ENCODE measurements at places on chromosomes 3 and 15.

GRCh38 chr15:91306144-91306543 is 206.1 kb downstream of the SV2B start:
- DNase-seq, result no peak

- DNase-seq, result no peak
Measured at GRCh38 chr3:107627962-107628542, 105.3 kb downstream of the BBX start.

GRCh38 chr15:25613134-25613533 is 174.3 kb upstream of the UBE3A start:
- no peak for DNase-seq

DNA sequence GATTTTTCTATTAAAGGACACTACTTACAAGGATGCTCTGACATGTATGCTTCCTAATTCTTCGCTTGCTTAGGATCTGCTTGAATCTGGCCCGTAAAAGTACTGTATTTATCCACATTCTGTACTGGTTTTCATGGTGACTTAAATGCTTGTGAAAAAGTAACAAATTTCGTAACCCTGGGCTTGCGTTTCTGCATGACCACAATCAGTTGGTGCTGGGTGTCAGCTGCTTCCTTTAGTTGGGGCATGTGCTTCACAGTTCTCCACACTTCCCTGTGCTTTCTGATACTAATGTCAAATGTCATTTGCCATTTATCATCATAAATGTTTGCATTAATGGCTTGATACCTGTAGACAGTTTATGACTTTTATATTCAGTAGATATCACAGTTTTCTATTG is 218.4 kb upstream of the MLF1 start:
- peak; percentile 7 for DNase-seq

DNA sequence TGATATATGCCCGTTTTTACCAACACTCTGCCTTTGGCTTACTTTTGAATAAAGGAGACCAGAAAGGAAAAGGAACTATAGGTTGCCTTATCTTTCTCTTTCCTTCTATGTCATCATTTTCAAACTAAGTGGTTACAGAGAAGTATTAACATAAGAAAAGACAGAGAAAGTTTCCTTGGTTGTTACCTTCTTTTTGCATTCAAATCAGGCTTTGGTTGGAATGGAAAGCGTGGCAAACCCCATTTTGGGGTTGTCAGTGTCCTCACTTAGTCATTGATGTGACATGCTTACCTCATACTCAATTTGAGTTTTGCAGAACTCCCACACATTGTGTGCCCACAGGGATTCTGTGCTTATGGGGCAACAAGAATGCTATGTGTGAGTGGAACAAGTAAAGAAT is 3.7 kb upstream of the THRB start:
- no peak for DNase-seq

DNA sequence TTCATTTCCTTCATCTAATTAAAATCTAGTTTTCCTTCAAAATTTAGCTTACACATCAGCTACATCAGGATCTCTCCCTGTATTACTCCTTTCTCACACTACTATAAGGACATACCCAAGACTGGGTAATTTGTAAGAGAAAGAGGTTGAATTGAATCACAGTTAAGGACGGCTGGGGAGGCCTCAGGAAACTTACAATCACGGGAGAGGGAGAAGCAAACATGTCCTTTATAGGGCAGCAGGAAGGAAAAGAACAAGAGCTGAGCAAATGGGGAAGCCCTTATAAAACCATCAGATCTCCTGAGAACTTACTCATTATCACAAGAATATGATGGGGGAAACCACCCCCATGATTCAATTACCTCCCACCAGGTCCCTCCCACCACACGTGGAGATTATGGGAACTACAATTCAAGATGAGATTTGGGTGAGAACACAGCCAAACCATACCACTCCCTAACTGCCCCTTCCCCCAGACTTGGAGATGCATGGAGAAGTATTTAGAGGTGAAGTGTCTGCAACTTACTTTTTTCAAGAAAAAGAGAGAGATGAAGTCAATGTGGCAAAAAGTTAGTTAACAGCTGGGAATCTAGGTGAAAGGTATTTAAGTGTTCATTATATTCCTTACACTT is 21.3 kb downstream of the PRTG start:
- DNase-seq, result no peak

- peak; percentile 9 for DNase-seq
Measured at GRCh38 chr15:58332676-58333400, 99.0 kb upstream of the LIPC start.

- DNase-seq, result no peak
Measured at GRCh38 chr15:41932511-41933289, 38.8 kb upstream of the SPTBN5 start.

DNA sequence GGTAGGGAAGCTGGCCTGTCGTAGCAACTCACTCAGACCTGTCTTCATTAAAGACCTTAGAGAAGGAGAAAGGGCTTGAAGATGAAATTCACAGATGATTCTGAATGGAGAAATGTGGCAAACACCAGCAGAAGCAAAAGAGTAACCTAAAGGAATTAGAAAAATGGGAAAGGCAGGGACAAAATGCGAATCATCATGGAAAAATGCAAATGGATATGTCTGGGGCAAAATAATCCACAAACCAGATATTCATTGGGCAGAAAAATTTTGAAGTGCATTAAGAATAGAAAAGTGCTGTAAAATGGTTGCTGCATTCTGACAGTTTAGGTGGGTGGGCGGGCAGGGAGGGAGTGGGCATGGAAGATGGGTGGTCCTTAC is 156.9 kb upstream of the RASGRP1 start:
- no peak for DNase-seq

DNA sequence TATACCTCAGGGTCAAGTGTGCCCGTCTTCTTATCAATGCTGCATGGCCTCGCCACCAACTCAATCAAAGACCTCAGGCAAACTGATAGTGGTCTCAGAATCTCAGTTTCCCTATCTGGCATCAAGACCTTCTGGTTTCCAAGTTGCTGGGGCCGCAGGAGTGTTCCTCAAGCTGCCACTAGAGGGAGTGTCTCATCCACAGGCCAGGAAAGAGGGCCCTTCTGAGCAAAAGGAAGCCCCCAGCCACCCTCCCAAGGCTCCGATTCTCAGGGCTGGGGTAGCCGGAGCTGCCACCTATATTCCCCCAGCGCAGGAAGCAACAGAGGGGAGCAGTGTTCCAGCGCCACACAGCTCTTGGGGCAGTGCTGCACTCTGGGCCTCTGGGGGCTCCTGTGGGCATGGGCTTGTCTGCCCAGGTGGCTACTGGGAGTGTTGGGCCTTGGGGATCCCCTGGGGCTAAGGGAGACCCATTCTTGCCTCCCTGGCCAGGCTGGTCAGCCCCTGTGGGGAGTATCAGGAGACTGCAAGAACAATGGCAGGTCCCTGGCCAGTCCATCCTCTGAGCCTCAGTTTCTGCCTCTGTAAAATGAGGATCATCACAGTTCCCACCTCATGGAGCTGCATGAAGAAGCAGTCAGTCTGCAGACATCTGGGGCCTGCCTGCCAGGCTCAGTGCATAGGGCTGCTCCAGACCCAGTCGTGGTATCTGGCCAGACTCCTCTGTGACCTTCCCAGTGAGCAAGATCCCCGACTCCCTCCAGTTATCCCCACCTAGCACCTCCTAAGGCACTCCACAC is 23.4 kb upstream of the SEC13 start:
- peak; percentile 23 for DNase-seq

DNA sequence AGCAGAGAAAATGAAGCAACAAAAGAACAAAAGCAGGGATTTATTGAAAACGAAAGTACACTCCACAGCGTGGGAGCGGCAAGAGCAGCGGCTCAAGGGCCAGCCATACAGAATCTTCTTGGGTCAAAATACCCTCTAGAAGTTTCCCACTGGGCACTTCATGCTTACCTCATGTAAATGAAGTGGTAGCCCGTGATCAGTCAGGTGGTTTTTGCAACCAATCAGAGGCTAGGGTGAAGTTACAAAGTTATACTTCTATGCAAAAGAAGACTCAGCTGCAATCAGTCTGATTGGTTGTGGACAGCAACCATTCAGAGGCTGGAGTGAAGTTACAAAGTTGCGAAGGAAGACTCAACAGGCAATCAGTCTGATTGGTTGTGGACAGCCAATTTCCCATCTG is 37.8 kb upstream of the TRH start:
- peak; percentile 87 for DNase-seq

DNA sequence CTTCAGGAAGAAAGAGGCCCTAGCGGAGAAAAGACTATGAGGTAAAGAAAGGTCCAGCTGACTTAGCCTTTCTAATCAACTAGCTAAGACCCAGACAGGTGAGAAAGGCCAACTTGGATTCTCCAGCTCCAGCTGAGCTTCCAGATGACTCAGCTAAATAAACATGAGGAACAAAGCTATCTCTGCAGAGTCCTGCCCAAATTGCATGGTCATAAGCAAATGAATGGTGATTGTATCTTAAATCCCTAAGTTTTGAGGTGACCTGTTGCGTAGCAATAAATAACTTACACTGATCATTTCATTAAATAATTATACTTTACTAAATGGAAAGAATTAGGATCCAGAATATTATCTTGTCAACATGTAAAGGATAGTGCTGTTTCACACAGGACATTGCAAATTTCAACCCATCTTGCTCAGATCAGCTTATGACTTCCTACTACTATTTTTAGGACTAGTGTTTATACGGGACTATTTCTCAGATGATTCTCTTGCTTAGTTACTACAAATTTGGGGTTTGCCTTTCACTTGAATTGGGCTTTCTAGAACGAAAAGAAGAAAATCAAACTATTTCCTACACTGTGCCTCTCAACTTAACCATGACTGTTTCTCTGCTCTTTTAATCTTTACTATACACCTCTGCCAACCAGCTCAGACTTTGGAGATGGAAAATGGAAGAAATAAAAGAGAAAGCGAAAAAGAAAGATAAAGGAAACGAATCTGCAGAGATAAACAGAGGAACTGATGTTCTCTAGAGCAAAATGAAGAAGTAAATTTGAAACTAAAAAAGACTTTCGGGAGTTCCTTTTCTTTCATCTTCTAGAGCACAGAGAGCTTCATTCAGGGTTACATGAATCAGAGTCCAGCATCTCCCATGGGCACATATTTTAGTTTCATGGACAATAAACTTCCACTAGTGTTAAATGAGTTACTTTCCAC is 6.6 kb upstream of the ADGRG7 start:
- peak; percentile 14 for DNase-seq

GRCh38 chr3:12286927-12287726 is 1.7 kb upstream of the PPARG start:
- no peak for DNase-seq

- peak; percentile 73 for DNase-seq
Measured at GRCh38 chr3:197501879-197502620, 53.7 kb downstream of the BDH1 start.

DNA sequence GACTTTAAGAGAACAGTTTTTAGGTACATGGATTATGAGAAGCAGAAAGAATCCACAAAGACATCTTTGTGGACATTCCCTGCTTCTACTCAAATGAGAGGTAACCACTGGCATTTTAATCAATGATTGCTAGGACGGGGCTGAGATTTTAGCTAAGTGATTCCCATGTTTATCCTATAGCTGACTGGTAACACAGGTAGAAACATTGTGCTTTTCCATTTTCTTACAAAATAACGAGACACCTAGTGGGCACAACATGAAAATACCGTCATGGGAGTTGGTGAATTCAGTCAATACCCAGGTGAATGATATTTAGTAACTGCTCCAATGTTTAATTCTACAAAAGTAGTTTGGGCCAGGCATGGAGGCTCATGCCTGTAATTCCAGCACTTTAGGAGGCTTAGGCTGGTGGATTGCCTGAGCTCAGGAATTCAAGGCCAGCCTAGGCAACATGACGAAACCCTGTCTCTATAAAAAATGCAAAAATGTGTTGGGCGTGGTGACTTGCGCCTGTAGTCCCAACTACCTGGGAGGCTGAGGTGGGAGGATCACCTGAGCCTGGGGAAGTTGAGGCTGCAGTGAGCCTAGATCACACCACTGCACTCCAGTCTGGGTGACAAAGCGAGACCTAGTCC is 37.2 kb upstream of the DENND4A start:
- no peak for DNase-seq

- DNase-seq, result no peak
Measured at GRCh38 chr3:59473636-59474035, 423.8 kb upstream of the CFAP20DC start.

DNA sequence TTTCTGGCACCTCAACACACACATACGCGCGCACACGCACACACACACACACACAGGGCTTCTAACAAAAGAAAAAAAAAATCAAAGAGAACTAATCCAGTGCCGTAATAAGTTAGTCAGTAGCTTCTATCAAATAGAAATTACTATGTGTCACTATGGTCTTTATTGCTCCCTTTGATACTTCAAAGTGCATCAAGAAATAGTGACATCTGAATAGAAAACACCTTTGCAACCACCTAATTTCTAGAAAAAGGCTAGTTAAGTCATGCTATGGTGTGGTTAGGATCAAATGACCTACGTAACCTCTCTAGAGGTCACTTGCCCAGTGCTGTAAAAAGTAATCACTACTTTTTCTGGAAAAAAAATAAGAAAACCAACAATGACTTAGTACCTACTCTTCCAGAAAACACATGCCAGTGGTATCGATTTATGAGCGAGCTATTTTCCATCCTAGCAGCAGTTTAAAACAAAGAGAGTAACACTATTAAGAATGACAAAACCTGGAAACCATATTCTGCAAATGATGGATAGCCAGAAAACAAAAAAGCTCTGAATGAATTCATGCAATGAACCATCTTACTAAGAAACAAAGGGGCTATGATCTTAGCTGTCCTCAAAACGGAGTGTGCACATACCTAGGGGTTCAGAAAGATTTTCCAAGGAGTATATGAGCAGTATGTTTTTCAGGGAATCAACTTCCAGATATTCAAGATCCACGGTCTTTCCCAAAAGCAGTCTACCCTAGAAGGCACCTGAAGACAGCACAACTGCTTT is 6.8 kb downstream of the AVEN start:
- no peak for DNase-seq

DNA sequence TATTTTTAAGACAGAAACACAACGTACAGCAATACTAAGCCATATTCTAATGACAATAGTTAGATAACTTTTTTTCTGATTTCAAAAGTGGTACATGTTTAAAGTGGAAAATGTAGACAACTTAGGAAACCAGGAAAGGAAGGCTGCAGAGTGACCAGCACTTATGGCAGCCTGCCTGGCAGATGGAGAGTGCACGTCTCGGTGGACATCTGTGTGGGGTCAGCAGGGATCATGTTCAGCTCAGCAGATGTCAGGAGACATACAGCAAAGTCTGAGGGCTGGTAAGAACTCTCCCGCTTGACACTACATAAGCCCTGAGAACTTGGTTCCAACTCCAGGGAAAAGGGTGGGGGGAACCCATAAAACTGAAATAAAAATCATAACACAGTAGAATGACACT is 128.6 kb upstream of the ADPGK start:
- no peak for DNase-seq

DNA sequence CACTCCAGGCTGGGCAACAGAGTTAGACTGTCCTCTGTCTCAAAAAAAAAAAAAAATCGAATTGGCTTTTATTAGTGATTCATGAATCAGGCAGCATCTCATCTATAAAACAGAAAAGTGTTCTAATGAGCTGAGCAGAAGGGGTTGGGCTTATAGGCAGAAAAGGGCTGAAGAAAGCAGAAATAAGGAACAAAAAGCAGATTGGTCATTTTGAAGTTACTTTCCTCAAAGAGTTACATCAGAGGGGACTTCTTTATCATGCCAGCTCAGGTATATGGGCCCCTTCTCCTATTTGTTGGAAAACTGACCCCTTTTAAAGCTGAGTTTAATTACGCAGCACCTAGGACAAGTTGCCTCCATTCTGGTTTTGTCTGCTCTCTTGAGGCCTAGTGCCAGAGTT is 722 bp upstream of the POGLUT1 start:
- no peak for DNase-seq

All from pons (tissue), 1 donor.